Thymus (tissue), 14 donors: ENCODE measurements at places on chromosomes 11 and 22. TPM values are rescaled to one million over a fixed set of nuclear protein-coding genes. Genes with fewer than 3 reads are reported as not detected.

DNA sequence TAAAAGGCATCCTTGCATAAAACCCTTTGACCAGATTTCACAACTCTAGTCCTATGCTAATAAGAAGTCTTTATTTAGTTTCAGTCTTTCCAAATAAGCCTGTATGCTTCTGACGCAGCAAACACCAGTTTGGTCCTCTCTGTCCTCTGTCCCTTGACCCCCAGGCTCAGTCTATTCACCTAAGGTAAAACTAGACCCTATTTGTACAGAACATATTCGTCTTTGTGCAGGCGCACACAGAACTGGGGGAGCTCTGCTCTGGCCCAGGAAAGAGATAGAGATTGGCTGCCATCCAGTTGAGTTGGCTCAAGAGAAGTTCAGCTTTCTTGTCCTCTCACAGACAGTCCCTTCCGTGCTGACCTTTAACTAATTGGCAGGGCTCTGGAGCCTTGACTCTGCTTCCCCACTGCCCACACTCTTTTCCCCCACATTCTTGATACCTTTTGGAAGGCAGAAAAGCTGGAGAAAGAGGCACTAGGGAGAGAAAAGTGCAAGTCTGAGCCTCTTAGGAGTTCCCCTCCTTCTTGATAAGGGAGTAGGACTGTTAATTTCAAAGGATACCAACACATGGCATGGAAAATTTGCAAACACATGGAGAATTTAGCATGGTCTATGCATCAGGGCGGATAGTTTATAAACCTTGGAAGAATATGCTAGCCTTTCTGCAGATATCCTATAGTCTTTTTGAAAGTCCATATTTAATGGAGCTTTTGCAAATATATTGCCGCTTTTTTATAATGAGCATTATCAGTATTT, 21.2 kb upstream of the PSMA1 start:
- no peak overlapping the region for H3K4me3 ChIP-seq
- H3K27me3 ChIP-seq: no peaks in the 10 kb centered on the region
- no peaks in the 10 kb centered on the region for H3K4me1 ChIP-seq
- H3K36me3 ChIP-seq: no peaks in the 10 kb centered on the region
- H3K27ac ChIP-seq: no peak overlapping the region

GRCh38 chr11:48031602-48032001, 51.2 kb downstream of the PTPRJ start:
- H3K36me3 ChIP-seq: no peaks in the 10 kb centered on the region
- peaks cover 47% of the 10 kb centered on the region for H3K4me1 ChIP-seq
- DNase-seq: no peak

GRCh38 chr11:2760196-2760871, 60.5 kb upstream of the KCNQ1OT1 start:
- H3K4me1 ChIP-seq: no peaks in the 10 kb centered on the region
- no peak overlapping the region for H3K27ac ChIP-seq
- no peaks in the 10 kb centered on the region for H3K36me3 ChIP-seq
- no peak for DNase-seq
- no peaks in the 10 kb centered on the region for H3K27me3 ChIP-seq
- no peak overlapping the region for H3K4me3 ChIP-seq

Gene MYO18B
- total RNA-seq: 13.8 TPM

Gene JHY
- total RNA-seq: 1.5 TPM

- H3K4me3 ChIP-seq: no peak overlapping the region
- no peaks in the 10 kb centered on the region for H3K4me1 ChIP-seq
- DNase-seq: no peak
- no peak overlapping the region for H3K27ac ChIP-seq
- peaks cover 10% of the 10 kb centered on the region for H3K27me3 ChIP-seq
- H3K36me3 ChIP-seq: no peaks in the 10 kb centered on the region
Measured at GRCh38 chr11:17686231-17686980, 33.0 kb upstream of the MYOD1 start.

Gene FOSL1
- total RNA-seq: 0.14 TPM

GRCh38 chr11:32290783-32291182, 144.6 kb downstream of the WT1 start:
- no peak overlapping the region for H3K4me3 ChIP-seq
- H3K27me3 ChIP-seq: no peaks in the 10 kb centered on the region
- no peak overlapping the region for H3K27ac ChIP-seq
- H3K36me3 ChIP-seq: no peaks in the 10 kb centered on the region
- DNase-seq: no peak

Gene FAM227A
- 0.66 TPM for total RNA-seq

Gene OR5M10
- not detected for total RNA-seq

- no peaks in the 10 kb centered on the region for H3K36me3 ChIP-seq
- H3K4me1 ChIP-seq: peaks cover 3% of the 10 kb centered on the region
- H3K4me3 ChIP-seq: no peak overlapping the region
- no peak overlapping the region for H3K27ac ChIP-seq
- no peak for DNase-seq
Measured at GRCh38 chr11:88359541-88359940, 22.0 kb upstream of the CTSC start.

- H3K36me3 ChIP-seq: no peaks in the 10 kb centered on the region
- DNase-seq: no peak
- H3K27ac ChIP-seq: no peak overlapping the region
Measured at GRCh38 chr22:31915586-31915985, 28.7 kb upstream of the YWHAH start.
